Left kidney (tissue), 8 donors: ENCODE measurements at places on chromosomes 11 and 22.

DNA sequence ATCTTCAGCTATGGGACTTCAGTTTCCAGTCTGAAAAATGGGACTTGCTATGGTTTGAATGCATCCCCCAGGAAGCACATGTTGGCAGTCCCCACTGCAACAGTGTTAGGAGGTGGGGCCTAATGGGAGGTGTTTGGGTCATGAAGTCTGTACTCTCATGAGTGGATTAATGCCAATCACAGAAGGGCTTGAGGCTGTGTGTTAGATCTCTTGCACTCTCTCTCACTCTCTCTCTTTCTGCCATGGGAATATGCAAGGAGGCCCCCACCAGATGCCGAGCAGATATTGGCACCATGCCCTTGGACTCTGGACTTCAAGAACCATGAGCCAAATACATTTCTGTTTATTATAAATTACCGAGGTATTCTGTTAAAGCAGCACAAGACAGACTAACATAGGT lies 7.8 kb upstream of the AP1B1 start:
- DNase-seq: no peak

DNA sequence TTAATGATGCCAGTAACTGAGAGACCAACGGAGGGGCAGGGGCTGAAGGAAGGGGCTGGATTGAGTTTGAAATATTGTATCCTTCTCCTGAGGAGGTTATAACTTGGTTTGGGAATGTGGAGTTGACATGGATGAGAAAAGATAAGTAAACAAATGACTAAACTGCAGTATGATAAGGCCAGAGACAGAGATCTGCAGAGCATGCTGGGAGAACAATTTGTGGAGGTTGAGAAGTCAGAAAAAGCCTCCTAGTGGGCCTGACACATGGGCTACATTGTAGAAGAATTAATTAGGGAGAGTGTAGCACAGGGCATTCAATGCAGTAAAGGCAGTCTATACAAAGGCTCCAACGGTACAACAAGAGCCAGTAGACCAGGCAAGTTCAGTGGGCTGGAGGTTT lies 55.9 kb downstream of the SPON1 start:
- DNase-seq: no peak

DNA sequence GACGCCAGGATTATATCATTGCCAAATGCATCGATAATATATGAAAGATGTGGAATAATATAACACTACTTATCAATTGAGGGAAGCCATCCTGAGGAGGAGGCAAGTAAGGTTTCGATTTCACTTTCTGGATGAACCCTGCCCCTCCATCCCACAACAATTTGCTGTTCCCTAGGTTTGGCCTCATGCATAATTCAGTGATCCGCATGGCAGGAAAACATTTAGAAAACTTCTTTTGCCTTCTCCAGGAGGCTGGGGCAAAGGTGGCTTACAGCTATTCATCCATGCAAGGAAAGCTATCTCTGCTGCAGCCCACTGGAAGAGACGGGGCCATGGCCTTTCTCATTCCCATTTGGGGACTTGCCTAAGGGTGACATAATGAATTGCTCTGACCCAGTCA lies 489.4 kb upstream of the CADM1 start:
- no peak for DNase-seq

- no peak for DNase-seq
These were observed 68.3 kb downstream of the CTTN start for GRCh38 chr11:70466596-70466995.

GRCh38 chr11:2882396-2883110 lies 3.0 kb downstream of the CDKN1C start:
- DNase-seq: no peak

GRCh38 chr11:12602421-12602820 lies 71.8 kb upstream of the TEAD1 start:
- DNase-seq: no peak

DNA sequence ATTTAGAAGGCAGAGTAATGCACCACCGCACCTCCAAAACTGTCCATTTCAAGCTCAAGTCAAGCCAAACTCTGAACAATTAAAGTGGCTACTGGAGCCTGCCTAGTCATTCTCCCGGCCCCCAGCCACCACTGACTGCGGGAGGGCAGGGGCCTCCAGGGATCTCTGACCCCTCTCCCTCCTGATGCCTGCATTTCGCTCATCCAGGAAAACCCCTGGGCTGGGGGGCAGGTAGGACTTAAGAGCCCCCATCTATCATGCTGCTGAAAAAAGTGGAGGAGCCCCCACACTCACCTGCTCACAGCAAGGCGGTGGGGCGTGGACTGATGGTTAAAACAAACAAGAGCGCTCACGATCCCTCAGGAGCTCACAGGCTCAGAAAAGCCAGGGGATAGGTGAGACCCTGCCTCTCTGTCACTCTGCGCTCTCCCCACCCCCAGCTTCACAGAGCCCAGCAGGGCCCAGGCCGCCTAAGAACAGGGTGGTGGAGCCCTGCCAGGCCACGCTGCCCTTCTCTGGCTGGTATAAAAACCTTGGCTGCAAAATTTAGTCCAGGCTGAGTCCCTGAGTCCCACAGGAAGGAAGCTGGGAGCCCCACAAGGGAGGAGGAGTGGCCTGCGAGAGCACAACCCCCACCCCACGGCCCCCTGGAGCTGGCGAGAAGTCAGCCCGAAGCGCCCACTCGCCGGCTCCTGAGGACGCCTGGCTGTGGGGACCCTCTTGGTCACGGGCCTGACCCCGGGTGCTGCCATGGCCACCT lies 21.0 kb upstream of the MOB2 start:
- DNase-seq: no peak

- no peak for DNase-seq
These were observed 29.7 kb upstream of the ACCSL start for GRCh38 chr11:44018127-44018521.

GRCh38 chr11:69692422-69692821 lies 11.4 kb downstream of the FGF19 start:
- no peak for DNase-seq

DNA sequence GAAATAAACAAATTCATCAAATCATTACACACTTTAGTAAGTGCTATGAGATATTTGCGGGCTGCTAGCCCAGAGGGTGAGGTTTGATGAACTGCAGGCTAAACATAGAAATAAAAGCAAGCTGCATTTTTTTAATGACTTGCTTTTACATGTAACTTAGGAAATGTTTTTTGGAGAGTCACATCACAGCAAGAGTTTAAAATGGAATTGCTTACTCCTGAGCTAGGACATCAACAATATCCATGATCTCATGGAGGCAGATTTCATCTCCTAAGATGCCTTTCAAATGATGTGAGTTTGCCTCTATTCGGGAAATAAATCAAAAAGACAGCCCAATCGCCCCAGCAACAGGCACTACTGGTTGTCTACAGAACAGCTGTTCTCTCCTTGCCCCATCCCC lies 73.4 kb upstream of the CD44 start:
- no peak for DNase-seq

GRCh38 chr11:105693075-105693759 lies 83.3 kb downstream of the GRIA4 start:
- no peak for DNase-seq

- DNase-seq: no peak
These were observed 113.1 kb upstream of the BLID start for GRCh38 chr11:122229078-122229477.

GRCh38 chr22:45072322-45072903 lies 62.6 kb upstream of the PHF21B start:
- peak; percentile 27 for DNase-seq

DNA sequence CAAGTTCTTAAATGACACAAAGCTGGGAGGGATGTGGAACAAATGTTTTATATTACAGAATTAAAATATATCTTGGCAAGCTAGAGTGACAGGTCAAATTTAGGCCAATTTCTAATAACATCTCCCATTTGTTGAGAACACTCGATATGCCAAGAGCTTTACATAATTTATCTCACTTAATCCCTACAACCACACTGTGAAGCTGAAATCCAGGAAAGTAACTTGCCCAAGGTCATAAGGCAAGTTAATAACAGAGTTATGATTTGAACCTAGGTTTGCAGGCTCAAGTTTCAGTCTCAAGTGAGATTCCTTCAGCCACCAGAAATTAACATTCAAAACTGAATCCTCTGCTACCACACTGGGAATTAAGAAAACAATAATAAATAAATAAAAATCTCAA lies 38.3 kb downstream of the RAB30 start:
- no peak for DNase-seq

GRCh38 chr22:39928536-39929520 lies 27.9 kb downstream of the GRAP2 start:
- no peak for DNase-seq

DNA sequence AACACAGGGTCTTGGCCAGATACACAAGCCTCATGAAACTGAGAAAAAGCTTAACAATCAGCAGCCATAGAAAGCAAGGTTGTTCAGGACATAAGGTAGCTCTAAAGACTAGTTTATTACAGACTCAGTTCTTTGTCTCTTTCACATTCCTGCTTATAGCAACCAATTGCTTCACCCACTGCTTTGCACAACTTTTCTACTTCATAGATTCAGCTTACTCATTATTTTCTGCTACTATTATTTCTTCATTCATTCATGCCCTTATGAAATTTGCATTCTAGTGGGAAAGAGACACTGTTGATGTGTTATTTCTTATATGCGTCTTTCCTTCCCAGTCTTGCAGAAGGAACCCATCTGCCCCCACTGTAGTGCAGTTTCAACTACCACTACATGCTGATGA lies 4.7 kb downstream of the CCDC34 start:
- no peak for DNase-seq

DNA sequence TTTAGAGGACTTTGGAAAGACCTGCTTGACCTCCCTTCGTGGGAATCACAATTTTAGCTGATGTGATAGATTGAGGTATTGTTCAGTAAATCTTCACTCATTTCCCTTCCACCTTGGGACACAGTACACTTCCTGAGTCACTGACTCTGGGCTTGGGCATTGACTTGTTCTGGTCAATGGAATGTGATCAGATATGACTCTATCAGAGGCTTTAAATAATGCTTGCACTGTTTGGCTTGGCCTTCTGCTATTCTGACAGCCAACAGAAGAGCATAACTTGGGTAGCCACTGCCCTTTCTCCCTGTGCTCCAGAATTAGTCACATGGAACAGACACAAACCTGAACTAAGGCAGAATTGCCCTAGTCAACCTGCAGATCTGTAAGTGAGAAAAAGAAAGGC lies 12.5 kb downstream of the PRR5L start:
- DNase-seq: no peak

- DNase-seq: no peak
These were observed 65.3 kb upstream of the LINC01488 start for GRCh38 chr11:69416143-69416515.

DNA sequence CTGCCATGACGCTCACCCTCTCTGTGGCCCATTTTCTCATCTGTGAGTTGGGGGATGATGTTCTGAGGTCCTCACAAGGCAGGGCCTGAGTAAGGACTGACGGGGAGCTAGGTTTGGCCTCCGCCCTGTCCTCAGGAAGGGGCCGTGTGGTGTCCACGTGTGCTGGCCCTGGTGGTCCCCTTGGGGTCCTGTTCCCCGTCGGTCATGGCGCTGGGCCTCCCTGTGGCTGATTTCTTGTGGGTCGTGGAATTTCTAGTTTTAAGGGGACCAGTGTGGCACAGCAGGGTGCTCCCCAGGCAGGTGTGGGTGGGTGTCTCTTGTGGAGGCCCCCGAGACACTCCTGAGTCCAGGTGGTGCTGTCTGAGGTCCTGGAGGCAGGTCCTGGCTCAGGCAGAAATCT lies 5.9 kb downstream of the LINC01488 start:
- no peak for DNase-seq

DNA sequence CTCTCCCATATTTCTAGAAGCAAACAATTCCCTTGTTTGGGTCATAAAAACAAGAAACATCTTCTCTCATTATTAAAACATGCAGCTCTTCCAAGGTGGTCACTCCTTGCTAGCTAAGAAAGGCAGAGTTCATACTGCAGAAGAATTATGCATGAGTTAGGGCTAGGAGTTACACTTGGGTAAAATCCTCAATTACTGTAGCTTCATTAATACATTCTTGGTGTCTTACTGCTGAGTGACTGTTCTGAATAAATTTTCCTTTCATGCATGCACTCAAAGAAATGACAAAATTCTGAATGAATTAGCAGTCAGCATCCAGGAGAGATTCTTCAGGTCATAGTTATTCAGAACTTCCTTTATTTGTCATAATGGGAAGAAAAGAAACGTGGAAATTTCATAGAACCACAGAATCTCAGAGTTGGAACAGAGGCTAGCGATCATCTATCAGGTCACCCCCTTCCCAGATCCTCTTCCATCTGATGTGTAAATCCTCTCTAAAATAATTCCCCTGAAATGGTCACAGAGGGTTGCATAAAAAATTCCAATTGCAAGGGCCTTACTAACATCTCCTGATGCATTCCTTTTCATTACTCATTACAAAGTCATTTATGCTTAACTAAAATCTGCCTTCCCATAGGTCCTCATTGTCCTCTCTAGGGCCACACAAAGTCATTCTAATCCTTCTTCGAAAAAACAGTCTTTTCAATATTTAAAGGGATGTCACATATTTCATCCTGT lies 771.5 kb downstream of the DLG2 start:
- DNase-seq: no peak

DNA sequence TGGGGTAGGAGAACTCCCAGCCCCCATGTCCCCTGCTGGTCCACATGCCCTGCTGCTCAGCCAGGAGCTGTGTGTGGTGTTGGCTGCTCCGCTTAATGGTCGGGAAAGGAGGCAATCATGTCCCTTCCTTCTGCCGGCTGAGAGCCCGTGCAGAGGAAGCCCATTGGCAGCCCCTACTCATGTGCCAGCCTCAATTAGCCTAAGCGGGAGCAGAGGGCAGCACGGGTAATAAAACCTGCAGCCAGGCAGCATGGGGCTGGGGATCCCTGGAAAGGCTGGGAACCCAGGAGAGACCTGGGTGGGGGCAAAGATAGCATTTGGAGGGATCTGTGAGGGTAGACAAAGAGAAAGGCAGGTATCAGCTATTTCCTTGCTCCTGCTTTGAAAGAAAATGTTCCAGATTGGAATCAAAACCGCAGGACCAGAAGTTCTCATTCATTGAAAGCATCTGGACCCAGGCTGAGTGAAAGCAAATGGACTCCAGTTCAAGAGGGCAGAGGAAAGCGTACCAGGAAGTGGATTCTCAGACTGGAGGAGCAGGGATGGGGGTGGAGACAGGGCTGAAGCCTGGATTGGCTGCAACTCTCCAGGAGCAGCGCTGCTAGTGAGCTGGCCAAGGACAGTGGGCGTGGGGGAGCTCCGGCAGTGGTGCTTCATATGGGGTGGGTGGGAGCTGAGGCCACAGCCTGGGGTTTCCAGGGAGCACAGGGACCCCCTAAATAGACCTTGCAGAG lies 103.4 kb upstream of the NECTIN1 start:
- peak; percentile 67 for DNase-seq

- DNase-seq: no peak
These were observed 79.3 kb upstream of the TENM4 start for GRCh38 chr11:79520086-79520485.

DNA sequence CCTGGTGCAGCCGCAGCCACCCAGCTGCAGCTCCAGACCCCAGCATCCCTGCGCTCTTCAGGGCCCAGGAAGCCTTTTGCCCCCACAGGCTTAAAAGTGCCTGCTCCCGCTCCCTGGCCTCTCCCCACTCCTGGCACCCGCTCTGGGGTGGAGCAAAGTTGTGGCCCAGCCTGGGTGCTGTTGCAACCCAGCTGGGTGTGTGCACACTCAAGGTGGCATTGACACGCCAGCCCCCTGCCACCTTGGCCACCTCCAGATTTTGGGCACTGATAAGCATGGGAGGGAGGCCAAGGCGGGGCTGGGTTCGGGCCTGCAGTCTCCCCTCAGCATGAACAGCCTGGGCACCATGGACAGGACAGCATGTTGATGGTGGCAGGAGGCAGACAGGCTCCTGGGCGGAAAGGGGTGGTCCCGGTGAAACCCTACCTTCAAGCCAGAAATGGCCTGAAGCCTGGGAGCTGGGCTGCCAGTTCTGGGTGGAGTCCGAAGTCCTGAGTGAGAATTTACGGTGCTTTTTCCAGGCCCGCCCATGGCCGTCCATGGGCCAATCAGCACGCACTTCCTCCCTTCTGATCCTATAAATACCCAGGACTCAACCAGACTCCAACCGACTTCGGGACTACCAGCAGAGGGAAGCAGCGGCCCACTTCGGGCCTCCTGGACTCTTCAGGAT lies 23.6 kb upstream of the RNASEH2C start:
- DNase-seq: no peak
